Activated CD8-positive, alpha-beta T cell treated with anti-CD3 and anti-CD28 coated beads, Interleukin-2, amount 10 ng/mL, durations not matched to agents 7 days and 5 days (primary cell): ENCODE measurements at places on chromosomes 6 and 20.
A peak's percentile ranks its signal among the peaks of the same experiment; 100 is the strongest.

GRCh38 chr20:41479113-41479512 is 112.5 kb upstream of the EMILIN3 start:
- peaks cover 33% of the 10 kb centered on the region for H3K36me3 ChIP-seq
- H3K4me3 ChIP-seq, result no peak overlapping the region
- no peak for DNase-seq
- no peak overlapping the region for H3K27ac ChIP-seq
- H3K4me1 ChIP-seq, result peaks cover 27% of the 10 kb centered on the region

- H3K27ac ChIP-seq, result no peak overlapping the region
- no peak overlapping the region for H3K4me3 ChIP-seq
- no peaks in the 10 kb centered on the region for H3K4me1 ChIP-seq
- no peak for DNase-seq
Observed at GRCh38 chr6:101683884-101684283, 290.4 kb downstream of the GRIK2 start.

DNA sequence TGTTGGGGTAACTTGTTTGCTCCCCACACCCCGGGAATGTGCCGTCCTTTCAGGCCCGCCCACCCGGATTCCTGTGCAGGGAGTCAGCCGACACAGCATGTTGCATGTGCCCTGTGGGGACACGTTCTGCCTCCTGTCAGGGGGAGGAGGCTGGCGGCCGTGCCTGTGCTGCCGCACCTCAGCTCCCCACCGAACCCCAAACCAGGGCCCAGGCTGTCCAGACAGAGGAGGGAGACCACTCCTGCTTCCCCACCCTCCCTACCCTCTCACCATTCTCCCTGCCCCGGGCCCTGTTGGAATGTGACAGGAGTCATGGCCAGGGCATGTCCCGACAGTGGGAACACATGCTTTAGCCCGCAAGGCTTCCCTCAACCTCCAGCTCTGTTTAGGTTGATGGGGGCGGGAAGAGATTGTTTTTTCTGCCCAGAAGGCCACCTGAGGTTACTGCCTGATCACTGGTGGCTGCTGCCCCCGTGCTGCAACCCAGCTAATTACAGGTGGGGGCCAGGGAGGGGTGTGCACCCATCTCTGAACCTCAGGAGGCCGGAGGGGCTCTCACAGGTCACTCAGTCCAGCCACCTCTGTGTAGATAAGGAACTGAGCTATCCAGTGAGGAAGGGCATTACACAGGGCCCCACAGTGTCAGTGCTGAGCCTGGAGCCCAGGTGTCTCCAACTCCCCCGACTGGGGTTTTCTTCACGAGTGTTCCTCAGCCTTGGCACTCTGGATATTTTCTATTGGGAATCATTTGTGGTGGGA is 13.6 kb downstream of the LRRC73 start:
- H3K4me3 ChIP-seq, result no peak overlapping the region
- no peaks in the 10 kb centered on the region for H3K27me3 ChIP-seq

DNA sequence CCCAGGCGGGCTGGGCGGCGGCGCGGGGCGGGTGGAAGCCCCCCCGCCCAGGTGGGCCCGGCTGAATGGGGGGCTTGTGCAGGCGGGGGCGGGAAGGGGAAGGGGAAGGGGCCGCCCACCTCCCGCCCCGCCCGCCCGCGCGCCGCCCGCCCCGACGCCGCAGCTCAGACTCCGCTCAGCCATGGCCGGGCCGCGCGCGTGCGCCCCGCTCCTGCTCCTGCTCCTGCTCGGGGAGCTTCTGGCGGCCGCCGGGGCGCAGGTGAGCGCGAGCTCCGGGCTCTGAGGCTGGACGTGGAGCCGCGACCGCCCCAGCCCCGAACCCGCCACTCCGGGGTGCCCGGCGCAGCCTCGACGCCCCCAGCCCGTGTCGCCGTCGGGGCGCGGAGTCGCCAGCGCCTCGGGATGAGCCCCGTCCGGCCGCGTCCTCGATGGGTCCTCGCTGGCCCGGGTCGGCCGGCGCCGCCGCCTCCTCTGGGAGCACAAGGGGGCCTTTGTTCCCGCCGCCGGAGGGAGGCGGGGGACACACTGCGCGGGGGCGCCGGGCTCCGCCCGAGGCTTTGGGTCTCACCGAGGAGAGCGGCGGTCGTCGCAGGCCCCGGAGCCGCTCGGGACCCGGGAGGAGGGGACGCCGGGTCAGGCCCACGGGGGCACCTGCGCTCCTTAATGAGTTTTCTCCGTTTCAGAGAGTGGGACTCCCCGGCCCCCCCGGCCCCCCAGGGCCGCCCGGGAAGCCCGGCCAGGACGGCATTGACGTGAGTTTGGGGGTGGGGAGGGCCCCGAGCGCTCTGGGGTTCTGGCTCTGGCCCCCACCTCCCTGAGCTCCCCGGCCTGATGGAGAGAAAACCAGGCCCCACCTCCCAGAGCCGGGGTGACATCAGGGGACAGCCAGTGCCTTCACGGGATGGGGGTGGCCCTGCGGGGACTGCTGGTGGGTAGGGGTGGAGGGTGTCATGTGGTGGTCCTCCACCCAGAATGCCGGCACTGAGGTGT is at the start of gene COL9A3:
COL9A3 (plus strand) TSS at position 167 of the 990 bp plus-strand sequence; CDS start at position 182, 15 bp downstream.
- H3K27ac ChIP-seq, result no peak within 1 kb of the TSS
- H3K36me3 ChIP-seq, result peaks cover 5% of the 10 kb centered on the region
- no peak for DNase-seq
- H3K27me3 ChIP-seq, result peaks cover 25% of the 10 kb centered on the region

GRCh38 chr6:149929422-149929821 is 6.5 kb upstream of the RAET1G start:
- peaks cover 13% of the 10 kb centered on the region for H3K4me1 ChIP-seq
- H3K27ac ChIP-seq, result no peak overlapping the region
- H3K27me3 ChIP-seq, result peaks cover 80% of the 10 kb centered on the region
- DNase-seq, result no peak
- no peaks in the 10 kb centered on the region for H3K36me3 ChIP-seq

DNA sequence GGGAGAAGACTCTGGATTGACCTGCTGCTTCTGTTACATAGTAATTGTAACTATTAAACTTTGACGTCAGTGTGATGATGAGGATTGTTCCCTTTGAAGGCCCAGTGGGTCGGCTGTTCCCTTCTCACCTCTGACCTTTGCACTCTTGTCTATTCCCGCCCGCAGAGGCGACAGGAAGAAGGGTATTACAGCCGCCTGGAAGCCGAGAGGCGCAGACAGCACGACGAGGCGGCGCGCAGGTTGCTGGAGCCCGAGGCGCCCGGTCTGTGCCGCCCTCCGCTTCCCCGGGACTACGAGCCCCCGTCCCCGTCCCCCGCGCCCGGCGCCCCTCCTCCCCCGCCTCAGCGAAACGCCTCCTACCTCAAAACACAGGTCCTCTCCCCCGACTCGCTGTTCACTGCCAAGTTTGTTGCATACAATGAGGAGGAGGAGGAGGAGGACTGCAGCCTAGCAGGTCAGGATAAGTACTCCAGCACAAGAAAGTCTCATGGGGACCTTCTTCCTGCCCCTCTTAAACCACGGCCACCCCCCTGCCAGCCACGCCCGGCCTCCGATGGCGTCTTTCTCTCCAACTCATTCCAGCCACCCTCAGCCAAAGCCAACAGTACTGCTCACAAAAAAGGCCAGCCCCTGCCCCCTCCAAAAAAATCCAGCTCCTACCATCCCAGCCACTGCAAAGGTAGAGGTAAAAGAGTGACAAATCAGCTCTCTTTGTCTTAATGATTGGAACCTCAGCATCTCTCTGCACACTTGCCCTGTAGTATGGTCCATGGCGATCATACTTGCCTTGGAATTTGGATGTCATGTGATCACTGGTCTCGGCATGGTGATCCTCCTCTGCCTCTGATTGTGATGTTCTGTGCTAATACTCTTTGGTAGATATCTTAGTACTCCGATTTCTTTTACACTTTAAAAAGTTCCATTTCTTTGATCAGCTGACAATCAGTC is 31.6 kb upstream of the KIF25 start:
- H3K27me3 ChIP-seq, result no peaks in the 10 kb centered on the region
- no peak overlapping the region for H3K4me3 ChIP-seq
- no peak overlapping the region for H3K27ac ChIP-seq
- peaks cover 3% of the 10 kb centered on the region for H3K36me3 ChIP-seq

DNA sequence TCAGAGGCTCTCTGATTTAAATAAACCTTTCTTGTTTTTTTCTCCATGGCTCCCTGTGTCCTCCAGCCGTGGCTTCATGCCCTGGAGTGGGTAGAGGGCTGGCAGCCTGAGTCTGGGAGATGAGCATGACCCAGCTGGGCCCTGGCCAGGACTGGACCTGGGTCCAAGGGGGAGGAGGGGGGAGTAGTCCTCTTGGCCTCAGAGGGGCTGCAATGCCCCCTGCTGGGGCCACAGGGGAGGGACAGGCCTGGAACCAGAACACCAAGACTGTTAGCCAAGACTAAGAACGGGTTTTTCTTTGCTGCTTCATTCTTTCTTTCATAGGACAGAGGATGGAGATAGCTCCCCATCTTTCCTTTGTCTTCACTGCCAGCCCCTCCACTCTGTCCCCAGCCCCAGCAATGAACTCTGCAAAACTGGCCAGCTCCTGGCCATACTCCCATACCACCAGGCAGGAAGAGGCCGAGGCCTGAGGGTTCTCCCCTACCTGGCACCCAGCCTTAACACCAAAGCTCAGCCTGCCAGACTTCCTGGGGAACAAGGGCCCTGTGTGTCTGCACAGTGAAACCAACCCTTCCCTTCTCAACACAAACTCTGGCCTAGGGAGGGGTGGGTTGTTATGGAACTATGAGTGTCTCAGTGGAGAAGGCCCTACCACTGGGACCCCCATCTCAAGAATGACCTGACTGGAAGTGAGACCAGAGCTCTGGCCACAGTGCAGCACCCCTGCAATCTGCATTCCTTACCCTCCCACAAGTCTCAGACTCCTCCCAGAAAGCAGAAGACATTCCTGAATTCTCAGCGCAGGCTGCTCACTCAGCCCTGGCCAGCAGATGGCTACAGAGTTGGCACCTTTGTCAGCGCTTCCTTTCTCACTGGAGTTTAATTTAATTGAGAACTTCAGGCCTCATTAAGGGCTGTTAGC is 11.0 kb downstream of the SLC29A1 start:
- peaks cover 34% of the 10 kb centered on the region for H3K4me1 ChIP-seq
- no peaks in the 10 kb centered on the region for H3K27me3 ChIP-seq
- H3K27ac ChIP-seq, result peak overlapping the region; percentile 59

GRCh38 chr20:49868964-49869363 is 46.4 kb downstream of the SPATA2 start:
- H3K27ac ChIP-seq, result no peak overlapping the region
- DNase-seq, result no peak
- no peaks in the 10 kb centered on the region for H3K27me3 ChIP-seq
- peaks cover 22% of the 10 kb centered on the region for H3K36me3 ChIP-seq
- no peak overlapping the region for H3K4me3 ChIP-seq
- no peaks in the 10 kb centered on the region for H3K4me1 ChIP-seq

DNA sequence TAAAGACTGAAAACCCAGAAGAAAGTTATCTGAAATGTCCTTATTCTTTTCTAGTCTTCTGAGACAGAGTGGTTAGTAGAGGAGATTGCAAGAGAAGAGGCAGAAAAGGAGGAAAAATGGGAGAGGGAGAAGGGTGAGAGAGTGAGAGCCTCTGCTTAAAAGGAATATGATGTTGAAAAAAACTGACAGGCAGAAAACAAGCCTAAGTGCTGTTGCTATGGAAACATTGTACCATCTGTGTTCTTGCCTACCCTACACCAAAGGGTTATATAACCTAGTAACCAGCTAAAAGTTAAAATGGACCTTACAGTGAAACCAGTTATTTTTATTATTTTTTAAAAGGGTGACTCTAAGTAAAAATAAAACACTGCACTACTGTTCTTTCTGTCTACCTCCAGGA is 28.3 kb upstream of the SH3BGRL2 start:
- no peaks in the 10 kb centered on the region for H3K4me1 ChIP-seq
- DNase-seq, result no peak
- H3K36me3 ChIP-seq, result no peaks in the 10 kb centered on the region
- H3K4me3 ChIP-seq, result no peak overlapping the region
- peaks cover 4% of the 10 kb centered on the region for H3K27me3 ChIP-seq
- no peak overlapping the region for H3K27ac ChIP-seq

DNA sequence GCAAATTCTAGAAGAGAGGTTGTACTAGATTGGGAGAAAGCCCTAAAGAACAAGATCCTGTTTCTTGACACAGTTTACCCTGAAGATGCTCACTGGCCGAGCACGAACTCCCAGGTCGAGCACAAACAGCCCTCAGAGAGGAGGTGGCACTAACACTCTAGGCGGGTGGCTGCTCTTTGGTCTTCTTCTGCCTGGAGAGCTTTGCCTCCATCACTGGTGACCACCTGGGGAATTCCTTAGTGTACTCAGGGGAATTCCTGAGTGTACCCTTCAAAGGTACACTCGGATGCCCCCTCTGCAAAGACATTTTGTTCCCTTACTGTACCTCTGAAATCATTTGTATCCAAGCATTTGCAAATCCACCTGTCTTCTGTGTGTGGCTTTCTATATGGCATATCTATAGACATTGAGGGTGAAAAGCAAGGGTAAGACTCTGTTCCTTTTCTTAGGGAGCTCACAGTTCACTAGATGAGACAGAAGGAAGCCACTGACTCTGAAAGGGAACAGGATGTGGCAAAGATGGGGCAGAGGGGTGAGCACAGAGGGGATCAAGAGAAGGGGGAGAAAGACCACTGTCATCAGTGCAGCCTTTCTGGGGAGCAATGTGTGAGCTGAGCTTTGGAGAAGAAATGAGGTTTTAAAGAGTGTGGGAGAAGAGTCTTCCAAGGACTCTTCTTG is 169.8 kb upstream of the PROKR2 start:
- peak overlapping the region; percentile 53 for H3K27ac ChIP-seq
- no peaks in the 10 kb centered on the region for H3K36me3 ChIP-seq
- peaks cover 63% of the 10 kb centered on the region for H3K4me1 ChIP-seq
- H3K27me3 ChIP-seq, result peaks cover 5% of the 10 kb centered on the region
- peak; percentile 29 for DNase-seq

- no peak overlapping the region for H3K27ac ChIP-seq
- H3K36me3 ChIP-seq, result no peaks in the 10 kb centered on the region
- DNase-seq, result no peak
Observed at GRCh38 chr6:134585517-134585873, 267.6 kb upstream of the SGK1 start.

DNA sequence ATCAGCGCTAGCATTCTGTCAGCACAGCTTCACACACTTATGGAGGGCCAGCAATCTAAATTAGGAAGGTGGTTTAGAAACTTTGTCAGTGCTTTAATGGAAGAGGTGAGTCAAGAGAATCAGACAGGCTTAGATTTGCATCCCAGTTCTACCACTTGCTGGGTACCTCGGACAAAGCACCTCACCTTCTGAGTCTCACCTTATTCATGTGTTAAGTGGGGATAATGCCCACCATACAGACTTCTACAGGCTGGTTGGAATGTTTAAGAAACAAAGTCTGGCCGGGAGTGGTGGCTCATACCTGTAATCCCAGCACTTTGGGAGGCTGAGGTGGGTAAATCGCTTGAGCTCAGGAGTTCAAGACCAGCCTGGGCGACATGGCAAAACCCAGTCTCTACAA is 12.2 kb upstream of the STK35 start:
- no peak overlapping the region for H3K27ac ChIP-seq
- H3K36me3 ChIP-seq, result no peaks in the 10 kb centered on the region
- H3K4me1 ChIP-seq, result no peaks in the 10 kb centered on the region
- H3K27me3 ChIP-seq, result peaks cover 26% of the 10 kb centered on the region
- DNase-seq, result no peak
- no peak overlapping the region for H3K4me3 ChIP-seq

- H3K4me1 ChIP-seq, result no peaks in the 10 kb centered on the region
- no peak overlapping the region for H3K4me3 ChIP-seq
- H3K27ac ChIP-seq, result no peak overlapping the region
- no peaks in the 10 kb centered on the region for H3K36me3 ChIP-seq
Observed at GRCh38 chr6:4703382-4703781, 72.8 kb upstream of the CDYL start.

GRCh38 chr6:21270636-21271201 is 322.8 kb upstream of the SOX4 start:
- no peak for DNase-seq
- H3K4me1 ChIP-seq, result no peaks in the 10 kb centered on the region
- no peaks in the 10 kb centered on the region for H3K36me3 ChIP-seq
- H3K27me3 ChIP-seq, result no peaks in the 10 kb centered on the region

GRCh38 chr6:15276036-15276985 is 30.4 kb downstream of the JARID2 start:
- no peak overlapping the region for H3K27ac ChIP-seq
- no peaks in the 10 kb centered on the region for H3K27me3 ChIP-seq
